ENCODE measurements at places on chromosomes 1 and 21.

DNA sequence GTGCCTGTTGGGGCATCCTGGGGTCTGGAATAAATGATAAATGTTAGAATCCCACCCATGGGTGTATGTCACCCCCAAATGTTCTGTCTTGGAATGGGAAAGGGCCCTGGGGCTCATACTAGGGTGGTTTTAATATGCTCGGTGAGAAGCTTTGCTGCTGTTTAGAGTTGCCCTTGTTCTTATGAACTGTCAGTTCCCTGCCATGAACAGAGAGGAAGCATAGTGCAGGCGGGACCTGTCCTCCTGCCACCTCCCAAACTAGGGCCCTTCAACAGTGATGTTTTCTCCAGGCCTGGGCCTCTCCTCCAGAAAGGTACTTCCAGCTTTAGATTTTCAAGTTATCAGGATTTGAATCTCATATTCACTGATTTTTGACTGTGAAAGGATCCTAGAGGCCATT is 80.7 kb upstream of the COA6 start:
- DNase-seq, result no peak

- peak; percentile 33 for DNase-seq
Measured at GRCh38 chr21:37266515-37267221, 466 bp downstream of the VPS26C start.

DNA sequence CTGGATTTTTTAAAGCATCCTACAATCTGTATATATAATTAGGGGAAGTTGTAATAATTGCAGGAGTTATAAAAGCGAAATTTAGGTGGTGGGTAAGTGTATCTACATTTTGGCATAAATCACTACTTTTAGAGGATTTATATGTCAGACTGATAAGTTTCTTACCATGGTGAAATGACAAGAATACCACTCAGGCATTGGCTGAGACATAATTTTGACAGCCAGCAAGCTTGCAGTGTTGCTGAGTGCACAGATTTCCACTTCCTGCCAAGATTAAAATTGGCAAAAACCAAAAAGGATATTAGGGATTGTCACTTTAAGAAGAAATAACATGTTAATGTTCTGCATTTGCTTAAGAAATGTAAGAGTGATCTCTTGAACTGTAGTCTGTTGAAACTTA is 28.2 kb downstream of the NFIA start:
- no peak for DNase-seq

DNA sequence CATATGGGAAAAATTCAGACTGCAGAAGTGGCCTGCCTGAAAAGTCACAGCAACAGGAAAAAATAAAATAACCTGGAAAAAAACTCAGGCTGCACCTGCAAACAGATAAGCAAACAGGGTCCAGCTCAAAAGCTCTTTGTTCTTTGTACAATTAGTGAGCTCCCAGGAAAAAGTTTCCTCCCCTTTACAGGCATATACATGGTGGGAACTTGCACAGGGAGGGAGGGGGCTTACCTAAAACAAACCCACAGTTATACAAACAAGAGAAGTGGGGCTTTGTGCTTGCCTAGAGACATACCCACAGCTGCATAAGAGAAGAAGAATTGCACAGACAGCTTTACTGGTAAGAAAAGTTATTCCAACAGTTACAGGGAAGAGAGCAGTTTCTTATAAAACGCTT is 31.7 kb upstream of the COG2 start:
- DNase-seq, result no peak

DNA sequence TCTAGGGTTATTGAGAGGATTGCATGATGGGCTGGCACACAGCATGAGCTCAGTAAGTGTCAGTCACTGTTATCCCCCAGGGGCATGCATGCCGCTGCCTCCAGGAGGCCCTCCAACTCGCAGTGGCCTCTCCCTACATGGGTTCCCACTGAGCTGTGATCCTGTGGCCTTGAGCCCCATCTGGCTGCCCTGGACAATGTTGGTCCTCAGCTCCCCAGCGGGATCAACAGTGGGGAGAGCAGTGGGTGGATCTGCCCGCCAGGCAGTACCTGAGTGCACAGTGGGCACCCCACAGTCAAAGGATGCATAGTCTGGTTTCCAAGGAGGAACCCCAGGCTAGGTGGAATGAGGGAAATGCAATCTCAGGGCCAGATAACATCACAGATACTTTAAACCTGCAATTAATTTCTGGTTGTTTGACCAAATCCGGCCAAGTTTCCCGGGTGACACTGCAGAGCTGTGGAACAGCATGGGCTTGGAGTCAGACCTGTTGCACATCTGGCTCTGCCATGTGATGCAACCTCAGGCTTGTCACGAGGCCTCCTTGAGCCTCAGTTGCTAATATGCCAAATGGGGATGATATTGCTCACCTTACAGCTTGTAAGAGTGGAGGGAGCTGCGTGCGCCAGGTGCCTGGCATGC is 9.3 kb downstream of the PADI3 start:
- no peak for DNase-seq

DNA sequence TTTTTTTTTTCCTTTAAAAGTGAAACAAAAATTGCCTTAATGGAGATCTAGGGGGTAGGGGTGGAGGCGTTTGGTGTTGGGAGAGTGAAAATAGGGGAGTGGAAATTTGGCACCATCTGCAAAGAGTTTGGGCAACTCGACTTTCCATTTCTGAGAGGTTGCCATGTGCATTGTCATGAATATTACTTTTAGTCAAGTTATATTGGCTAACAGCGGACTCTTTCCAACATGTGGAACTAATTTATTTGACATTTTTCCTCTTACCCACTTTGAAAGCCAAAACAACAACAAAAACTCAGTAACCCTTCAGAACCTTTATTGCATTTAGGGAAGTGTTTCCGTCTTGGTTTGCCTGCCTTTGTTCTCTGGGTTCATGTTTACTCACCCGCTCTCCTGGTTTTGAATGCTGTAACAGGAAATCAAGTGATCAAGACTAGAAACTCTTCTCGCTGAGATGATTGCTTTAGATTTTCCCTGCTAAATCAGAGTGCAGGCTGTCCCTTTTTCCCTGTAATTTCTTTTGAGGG is 70.4 kb downstream of the CACHD1 start:
- DNase-seq, result no peak

DNA sequence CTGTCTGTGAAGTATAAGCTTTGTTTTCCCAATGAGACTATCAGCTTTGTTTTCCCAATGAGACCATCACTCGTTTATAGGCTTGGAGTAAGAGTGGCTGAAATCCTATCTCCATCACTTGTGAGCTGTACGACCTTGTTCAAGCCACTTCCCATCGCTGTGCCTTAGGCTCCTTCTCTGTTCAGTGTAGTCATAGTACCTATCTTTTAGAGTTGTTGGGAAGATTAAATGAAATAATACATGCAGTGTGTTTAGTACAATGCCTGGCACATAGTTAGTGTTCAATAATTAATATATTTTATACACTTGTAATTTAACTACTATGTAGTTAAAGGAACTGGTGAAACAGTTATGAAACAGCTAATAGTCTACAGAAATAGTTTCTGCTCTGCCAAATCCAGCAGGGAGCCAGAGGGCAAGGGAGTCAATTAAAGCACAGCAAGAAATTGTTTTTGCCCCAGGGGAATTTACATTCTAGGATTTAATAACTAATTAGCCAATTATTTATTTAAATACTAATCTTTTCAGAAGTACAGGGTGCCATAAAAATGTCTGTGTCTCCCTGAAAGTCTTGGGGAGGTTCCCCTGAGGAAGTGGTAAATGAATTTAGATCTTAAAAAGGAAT is 139.3 kb upstream of the HMCN1 start:
- no peak for DNase-seq

DNA sequence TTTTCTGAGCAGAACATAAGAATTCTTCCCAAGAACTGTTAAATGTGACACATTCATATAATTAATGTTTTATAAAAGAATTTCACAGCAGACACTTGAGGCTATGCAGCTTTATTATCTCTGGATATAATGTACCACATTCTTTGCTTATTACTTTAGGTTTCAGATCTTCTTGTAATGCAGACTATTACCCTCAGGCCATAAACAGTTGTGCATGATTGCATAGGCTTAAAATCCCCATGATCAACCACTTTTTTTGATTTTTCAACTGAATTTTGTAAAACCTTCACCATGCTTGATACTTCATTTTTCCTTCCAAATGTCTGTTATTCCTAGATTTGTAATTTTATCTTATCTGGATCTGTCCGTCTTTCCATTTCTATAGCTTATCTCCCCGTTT is 1355.7 kb downstream of the BRINP3 start:
- no peak for DNase-seq

DNA sequence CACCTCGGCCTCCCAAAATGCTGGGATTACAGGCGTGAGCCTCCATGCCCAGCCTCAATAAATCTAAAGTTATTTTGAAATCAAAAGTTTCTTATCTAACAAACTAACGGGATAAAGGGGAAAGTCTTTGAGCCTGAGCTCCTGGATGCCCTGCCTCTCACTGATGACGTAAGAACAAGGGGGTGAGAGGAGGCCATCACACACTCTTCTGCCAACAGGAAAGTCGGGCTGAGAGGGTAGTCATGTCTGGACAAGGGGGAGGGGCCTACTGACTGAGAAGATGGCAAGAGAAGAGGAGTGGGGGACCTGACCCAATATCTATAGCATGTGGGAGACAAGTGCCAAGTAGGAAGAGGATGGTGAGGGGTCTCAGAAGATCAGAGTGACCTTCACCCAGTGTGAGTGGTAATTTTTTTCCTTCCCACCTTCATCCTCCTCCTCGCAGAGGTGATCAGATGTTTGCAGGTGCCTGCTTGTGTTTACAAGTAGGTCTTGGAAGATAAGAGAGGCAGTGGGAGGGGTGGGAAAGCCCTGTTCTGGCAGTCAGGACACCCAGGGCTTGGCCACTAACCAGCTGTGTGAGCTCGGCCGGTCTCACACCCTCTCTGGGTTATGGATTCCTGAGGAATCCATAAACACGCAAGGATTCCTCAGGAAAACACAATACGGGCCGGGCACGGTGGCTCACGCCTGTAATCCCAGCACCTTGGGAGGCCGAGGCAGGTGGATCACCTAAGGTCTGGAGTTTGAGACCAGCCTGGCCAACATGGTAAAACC is 9.6 kb downstream of the UQCRHL start:
- DNase-seq, result peak; percentile 50
